Stimulated activated CD8-positive, alpha-beta memory T cell treated with anti-CD3 and anti-CD28 coated beads, Interleukin-15, amount 100 ng/mL, for 24 hours (primary cell): ENCODE measurements at places on chromosomes 2 and 18.

DNA sequence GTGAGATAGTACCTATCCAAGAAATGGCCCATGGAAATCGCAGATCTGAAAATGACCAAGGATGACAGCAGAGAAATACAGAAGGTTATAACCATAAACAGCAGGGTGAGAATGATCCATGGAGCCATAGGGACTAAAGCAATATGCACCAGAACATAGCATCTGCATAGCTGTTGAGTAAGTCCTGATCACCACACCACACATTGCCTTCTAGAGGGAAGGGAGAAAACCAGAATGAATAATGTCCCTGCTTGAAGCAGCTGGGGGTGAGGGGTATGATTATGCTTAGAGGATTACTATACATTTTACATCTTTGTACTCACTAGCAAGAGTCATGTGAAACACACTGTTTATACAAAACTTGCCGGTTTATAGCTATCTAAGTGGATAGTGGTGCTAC is 350.4 kb downstream of the MBD2 start:
- no peak for DNase-seq

- DNase-seq: no peak
These were observed 67.2 kb downstream of the COLEC12 start for GRCh38 chr18:433298-433697.

GRCh38 chr2:134097740-134098139 is 156.1 kb upstream of the MGAT5 start:
- DNase-seq: no peak

DNA sequence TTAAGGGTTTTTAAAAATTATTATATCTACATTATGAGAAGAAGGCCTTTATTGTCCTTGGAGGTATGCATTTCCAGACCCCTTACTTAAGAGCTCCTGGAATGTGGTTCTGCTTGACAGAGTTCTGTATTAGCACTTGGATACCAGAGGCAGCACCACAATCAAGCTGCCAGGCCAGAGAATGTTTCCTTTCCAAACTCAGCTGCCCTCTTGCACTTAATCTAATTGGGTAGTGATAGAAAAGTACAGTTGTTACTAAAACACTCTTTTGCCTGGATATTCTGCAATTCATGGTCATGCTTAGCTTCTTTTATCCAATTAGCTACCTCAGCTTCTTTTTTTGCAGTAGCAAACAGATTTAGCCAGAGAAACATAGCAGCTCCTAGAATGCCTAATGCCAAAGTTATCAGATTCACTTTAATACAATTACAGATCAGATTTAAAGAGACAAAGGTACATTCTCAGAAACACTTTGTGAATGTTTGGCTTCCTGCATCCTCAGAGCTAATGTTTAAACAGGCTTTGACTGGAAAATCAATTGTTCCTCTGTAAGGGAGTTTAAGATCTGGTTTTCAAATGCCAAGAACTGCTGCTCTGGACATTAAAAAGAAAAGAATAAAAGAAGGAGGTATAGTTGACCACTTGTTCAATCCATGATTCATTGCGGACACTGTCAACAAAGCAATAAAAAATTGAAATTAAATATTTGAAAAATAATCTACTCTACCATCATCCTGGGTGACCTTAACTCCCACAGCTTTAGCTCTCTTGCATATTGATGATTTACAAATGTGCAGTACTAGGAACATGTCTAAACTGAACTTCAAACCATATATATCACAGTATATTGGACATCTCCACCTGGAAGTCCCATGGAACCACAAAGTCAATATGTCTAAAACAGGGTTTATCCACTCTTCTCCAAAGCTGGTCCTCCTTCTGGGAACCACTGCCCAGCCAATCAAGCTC is 12.8 kb downstream of the NOSTRIN start:
- DNase-seq: no peak

DNA sequence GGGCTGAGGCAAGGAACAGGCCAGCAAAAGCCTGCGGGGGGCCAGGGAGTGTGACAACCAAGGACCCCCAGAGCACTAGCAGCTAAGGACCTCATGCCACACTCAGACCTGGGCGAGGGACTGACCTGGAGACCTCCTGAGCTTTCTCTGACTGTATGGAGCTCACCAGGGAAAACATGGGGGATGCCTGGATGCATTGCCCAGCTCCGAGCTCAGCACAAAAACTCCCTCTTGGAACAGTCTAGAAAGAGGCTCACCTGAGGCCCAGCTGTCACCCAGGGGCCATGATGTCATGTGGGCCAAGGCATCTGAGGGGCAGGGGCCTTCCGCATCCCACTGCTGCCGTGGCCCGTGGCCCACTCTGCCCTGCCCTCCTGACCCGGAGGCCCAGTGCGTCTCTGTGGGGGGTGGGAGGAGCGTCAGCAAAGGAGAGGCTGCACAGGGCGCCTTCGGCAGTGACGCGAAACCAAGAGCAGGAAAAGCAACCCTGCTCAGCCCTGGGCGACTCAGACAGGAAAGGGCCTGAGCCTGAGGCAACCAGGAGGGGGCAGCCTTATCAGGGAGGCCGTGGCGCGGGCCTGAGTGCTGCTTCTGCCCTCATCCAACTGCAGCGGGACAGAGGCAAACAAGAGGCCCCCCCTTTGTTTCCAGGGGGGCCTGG is 57.3 kb upstream of the ALPP start:
- DNase-seq: no peak

DNA sequence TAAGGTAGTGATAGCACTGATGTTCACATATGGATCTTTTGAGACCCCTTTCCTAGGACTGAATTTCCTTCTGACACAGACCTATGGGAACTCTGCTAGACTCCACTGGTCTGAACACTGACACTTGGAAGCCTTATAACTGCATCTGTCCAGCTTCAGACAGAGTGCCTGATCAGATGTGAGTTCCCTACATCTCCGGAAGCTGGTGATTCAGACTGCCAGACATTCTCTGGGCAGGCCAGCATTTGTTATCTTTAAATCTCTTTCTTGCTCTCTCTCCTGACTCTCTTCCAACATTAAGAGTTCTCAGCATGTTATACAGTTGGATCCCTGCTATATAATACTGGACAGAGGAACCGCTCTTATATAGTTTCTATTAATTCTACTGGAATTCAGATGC is 408.5 kb downstream of the ZEB2 start:
- no peak for DNase-seq

- DNase-seq: no peak
These were observed 441.8 kb downstream of the CDH2 start for GRCh38 chr18:27735117-27735516.

- no peak for DNase-seq
These were observed 61.0 kb downstream of the TMEM163 start for GRCh38 chr2:134657650-134658250.

- DNase-seq: no peak
These were observed 47.6 kb downstream of the FBXO36 start for GRCh38 chr2:229969921-229970320.

DNA sequence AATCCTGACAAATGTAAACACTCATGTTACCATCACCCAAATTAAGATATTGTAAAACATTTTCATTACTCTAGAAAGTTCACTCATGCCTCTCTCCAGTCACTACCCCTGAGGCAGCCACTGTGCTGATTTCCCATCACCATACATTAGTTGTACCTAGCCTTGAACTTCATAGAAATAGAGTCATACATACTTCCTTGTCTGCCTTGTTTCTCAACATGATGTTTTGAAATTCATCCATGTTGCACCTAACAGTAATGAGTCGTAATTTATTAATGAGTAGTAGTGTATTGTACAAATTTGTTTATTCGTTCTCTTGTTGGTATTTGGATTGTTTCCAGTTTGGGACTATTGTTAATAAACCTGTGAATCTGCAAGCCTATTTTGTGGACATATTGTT is 49.0 kb upstream of the TWSG1 start:
- no peak for DNase-seq

- no peak for DNase-seq
These were observed 269.2 kb downstream of the NYAP2 start for GRCh38 chr2:225668606-225669266.

GRCh38 chr2:16102976-16103380 is 162.6 kb downstream of the MYCN start:
- DNase-seq: no peak

GRCh38 chr2:30148850-30149249 is 2.0 kb downstream of the YPEL5 start:
- DNase-seq: no peak

GRCh38 chr18:75067996-75068645 is 140.8 kb downstream of the PTGR3 start:
- DNase-seq: no peak

GRCh38 chr2:39411181-39411944 is 25.7 kb downstream of the MAP4K3 start:
- DNase-seq: no peak

GRCh38 chr18:57881818-57882413 is 78.8 kb upstream of the ATP8B1 start:
- peak; percentile 2 for DNase-seq

GRCh38 chr18:56118422-56118821 is 520.0 kb downstream of the TXNL1 start:
- DNase-seq: no peak

DNA sequence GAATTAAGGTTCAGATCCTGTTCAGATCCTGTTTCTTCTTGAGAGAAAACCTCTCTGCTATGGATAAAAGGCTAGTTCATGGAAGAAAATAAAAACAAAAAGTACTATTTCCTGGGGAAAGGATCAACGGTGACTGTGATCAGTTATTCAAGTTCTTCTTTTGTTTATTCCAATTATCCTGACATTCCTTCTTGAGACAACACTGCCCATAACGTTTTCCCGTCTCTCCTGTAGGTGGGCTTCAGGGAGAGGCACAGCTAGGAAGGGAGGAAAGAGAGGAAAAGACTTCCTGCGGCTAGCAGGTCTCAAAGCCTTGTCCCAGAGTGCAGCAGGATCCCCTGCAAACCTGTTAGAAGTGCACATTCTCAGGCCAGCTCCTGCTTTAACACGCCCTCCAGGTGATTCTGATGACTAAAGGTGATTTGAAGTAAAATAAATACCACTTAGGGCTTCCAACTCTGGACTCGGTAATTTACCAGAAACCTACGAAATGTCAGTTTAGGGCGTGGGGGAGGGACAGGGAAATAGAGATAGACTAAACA is 4.5 kb upstream of the FHL2 start:
- DNase-seq: no peak

GRCh38 chr2:26569216-26570082 is 71.7 kb downstream of the CIB4 start:
- no peak for DNase-seq

GRCh38 chr2:170587922-170588321 is 127.2 kb upstream of the SP5 start:
- DNase-seq: no peak

DNA sequence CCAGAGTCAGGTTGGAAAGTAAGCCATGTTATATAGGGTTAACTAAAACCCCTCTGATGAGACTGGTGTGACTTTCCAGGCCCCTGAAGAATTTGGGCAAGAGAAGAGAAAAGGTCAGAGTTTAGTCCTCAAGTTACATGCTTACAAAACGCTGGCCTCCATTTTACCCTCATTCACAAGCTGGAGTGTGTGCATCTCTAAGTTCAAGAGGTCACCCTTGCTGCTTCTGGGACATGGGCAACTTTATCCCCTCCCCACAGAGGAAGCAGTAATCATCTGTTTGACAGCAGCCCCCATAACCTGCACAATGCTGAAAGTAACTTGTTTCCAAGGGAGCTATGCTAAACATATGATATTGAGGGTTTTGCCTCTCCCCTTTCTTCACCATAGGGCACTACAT is 85.2 kb upstream of the CCDC195 start:
- no peak for DNase-seq
